ENCODE measurements at places on chromosomes 3 and 15.

- no peak for DNase-seq
Measured at GRCh38 chr3:11736136-11736833, 92.6 kb upstream of the VGLL4 start.

DNA sequence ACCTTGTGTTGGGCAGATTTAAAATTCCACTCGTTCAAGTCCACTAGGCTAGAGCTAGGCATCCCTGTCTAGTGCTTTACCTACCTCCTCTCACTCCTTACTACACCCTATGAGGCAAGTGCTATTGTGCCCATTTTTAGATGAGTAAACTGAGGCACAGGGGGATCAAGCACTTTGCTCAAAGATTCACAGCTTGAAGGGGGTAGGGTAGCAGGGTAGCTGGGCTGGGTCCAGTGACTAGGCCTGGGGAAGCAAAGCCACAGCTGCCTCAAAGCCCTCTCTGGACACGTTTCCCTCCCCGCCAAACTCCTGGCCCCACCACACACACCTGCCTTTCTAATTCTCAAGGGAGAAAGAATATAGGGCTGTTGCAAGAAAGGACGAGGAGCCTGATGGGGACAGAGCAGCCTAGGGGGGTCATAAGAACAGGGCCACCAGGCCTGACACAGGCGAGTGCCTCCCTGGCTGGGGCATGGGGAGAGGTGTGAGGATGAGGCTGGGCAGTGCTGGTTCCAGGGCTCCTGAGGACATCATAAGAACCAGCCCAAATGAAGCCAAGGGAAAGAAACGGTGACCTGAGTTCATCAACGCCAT lies 34.8 kb upstream of the SFMBT1 start:
- no peak for DNase-seq

DNA sequence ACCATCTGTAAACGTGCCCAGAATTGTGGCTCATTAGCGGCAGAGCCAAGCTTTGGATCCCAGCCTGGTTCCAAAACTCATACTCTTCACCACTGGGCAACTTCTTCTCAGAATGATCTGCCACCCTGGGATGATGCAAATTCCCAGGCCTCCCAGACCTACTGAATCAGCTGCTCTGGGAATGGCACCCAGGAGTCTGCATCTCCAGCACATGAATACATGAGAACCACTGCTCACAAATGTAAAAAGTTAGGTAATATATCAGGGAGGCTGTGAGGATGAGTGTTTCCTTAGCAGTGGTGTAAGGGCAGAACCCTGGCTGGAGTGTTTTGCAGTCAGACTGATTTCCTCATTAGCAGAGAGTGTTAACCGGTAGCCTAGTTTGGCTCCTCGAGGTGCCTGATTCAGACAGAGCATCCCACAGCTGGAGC lies 94.2 kb downstream of the LIPC start:
- no peak for DNase-seq

- DNase-seq, result no peak
Measured at GRCh38 chr15:62983956-62984355, 58.6 kb upstream of the TPM1 start.

GRCh38 chr3:79233431-79234060 lies 534.3 kb downstream of the ROBO1 start:
- DNase-seq, result no peak

GRCh38 chr3:182410051-182410450 lies 383.3 kb upstream of the ATP11B start:
- DNase-seq, result no peak

- no peak for DNase-seq
Measured at GRCh38 chr3:26247712-26248111, 374.9 kb upstream of the LRRC3B start.

All from CD4-positive, alpha-beta T cell treated with Interleukin-6 for 4 hours (primary cell).